Forelimb muscle (tissue), 1 donor: ENCODE measurements at places on chromosomes 6 and 20.

DNA sequence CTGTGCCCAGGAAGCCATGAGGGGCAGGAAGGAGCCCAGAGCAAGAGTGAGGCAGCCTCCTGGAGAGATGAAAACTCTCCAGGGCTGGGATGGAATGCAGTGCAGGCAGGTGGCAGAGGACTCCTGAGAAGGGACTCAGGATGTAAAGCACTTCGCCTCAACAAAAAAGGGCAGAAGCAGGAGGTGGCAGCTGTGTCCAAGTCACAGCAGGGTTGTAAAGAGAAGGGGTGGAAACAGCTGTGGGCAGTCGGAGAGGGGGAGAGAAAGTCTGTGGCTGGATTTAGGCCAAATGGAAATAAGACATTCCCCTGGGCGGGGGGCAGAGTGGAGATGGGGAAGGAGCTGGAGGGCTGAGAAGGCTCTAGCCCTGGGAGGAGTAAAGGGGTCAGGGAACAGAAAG lies 34.9 kb downstream of the CYP21A2 start:
- DNase-seq: no peak

- no peak for DNase-seq
These were observed 143.4 kb upstream of the EEF1E1 start for GRCh38 chr6:8245726-8246125.

DNA sequence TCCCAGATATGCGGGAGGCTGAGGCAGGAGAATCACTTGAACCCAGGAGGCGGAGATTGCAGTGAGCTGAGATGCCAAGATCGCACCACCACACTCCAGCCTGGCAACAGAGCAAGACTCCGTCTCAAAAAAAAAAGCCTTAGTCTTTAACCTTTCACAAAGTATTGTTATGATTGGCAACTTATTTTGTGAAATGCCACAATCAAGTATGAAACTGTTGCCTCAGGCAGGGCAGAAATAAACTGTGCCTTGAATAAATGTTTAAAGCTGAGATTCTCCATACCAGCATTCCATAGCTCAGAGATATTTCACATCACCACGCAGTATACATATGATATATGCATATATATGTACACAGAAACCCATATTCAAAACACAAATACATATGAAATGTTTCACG lies 120.1 kb upstream of the CCDC28A start:
- DNase-seq: no peak

- DNase-seq: no peak
These were observed 3.0 kb downstream of the CCN2 start for GRCh38 chr6:131947986-131948661.
